ENCODE measurements at places on chromosomes 4 and X.

DNA sequence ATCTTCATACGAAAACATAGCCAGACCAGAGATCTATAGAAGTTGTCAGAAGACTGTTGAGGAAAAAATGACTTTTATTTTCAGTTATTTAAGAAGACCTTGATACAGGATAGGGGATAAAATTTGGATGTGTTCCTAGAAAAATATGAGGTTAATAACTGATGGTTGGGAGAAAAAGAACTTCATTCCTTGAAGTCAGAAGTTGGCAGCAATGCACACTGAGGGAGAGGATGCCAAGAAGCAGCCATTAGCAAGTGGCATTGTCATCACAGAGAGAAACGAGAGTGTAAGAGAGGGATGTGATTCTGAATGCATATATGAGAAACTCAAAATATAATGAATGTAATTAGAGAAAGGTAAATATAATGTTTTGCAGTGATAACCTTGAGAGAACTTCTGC, 382.1 kb upstream of the EPHA5 start:
- DNase-seq = no peak

DNA sequence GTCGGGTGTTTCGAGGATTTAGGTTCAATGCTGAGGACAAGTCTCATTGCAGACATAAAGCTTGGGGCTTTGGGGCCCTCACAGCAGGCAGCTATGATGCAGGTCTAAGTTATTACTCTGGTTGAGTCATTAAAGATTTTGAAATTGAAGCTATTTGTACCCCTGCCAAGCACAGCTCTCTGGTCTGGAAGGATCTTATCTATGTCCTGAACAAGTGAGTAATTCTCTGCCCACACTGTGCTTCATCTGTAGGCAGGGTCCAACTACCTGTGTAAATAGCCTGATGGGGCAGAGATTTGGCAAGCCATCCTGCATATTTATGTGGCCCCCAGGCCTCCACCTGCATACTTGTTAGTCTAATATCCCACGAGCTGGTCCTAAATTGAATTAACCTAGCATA, 41.4 kb upstream of the MAGEA4 start:
- peak; percentile 29 for DNase-seq

GRCh38 chrX:40154250-40154852, 56.6 kb upstream of the BCOR start:
- no peak for DNase-seq

- DNase-seq = no peak
Observed at GRCh38 chrX:37781814-37782213, 2.0 kb downstream of the CYBB start.

DNA sequence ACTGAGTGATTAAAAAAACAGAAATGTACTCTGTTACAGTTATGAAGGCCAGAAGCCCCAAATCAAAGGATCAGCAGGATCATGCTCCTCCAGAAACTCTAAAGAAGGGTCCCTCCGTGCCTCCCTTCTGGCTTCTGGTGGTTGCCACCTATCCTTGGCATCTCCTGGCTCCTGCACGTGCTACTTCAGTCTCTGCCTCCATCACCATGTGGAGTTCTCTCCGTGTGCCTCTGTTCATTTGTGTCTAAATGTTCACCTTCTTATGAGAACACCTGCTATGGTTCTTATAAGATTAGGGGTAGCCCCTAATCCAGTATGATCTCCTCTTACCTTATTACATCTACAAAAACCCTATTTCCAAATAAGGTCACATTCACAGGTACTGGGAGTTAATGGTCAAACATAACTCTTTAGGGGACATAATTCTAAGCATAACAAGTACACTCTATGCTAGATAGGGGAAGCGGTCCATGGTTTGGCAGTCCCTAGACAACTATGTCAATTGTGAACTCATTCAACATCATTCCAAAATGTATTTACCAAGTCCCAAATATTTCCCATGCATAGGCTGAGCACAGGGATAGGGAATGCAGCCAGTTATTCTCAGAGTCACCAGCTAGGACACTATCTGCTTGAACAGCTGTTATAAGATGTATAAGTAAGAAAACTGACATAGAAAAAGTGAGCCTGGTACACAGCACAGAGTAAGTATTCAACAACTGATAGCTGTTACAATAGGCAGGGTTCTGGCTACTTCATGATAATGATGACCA, 295.5 kb upstream of the BOD1L1 start:
- no peak for DNase-seq

DNA sequence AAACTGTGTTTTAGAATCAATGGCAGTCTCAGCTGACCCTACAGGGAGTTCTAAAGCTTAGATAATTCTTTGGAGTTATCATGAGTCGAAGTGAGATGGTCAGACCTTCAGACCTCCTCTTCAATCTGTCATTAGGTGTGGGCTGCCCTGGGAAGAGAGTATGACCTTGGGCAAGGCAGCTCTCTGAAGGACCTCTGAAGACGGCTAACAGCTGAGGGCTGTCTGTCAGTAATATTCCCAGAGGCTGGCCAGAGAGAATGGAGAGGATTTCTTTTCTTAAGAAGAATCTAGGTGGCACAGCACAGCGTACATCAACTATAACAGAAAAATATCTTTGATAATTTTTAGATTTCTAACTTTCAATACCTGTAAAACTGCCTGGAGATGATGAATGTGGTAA, 379.4 kb downstream of the ZNF674 start:
- no peak for DNase-seq
